NK-92 treated with Interleukin-12 subunit alpha and Interleukin-12 subunit beta, amount 100 ng/mL, for 24 hours (cell line): ENCODE measurements at places on chromosomes 13 and 19.
A peak's percentile ranks its signal among the peaks of the same experiment; 100 is the strongest.

DNA sequence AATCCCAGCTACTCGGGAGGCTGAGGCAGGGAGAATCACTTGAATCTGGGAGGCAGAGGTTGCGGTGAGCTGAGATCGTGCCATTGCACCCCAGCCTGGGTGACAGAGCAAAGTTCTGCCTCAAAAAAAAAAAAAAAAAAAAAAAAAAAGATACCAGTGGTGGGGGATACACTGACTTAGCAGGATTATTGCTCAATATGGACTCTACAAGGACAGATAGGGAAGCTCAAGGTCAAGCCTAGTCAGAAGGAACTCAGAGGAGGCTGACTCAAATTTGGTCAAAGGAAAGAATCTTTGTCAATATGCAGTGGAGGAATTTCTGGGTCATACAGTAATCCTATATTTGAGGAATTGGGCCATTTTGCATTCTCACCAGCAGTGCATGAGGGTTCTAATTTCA is 6.7 kb upstream of the DIAPH3 start:
- DNase-seq, result no peak

DNA sequence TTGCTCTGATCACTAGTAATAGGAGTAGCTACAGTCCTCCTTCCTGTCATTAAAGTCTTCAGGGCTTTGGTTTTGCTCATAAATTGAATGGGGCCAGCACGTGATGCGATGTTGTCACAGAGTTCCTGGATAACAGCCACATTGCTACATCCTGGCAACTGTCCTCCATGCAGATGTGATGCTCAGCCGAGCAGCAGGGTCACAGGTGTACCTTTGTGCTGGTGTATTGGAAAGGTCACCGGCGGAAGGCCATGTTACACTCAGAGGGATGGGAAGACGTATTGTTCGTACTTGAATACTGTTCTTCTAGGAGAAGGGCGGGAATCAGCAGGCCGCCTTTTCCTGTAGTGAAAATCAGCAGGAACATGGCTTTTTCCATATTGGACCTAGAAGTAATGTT is 713.8 kb upstream of the GPC6 start:
- DNase-seq, result no peak

DNA sequence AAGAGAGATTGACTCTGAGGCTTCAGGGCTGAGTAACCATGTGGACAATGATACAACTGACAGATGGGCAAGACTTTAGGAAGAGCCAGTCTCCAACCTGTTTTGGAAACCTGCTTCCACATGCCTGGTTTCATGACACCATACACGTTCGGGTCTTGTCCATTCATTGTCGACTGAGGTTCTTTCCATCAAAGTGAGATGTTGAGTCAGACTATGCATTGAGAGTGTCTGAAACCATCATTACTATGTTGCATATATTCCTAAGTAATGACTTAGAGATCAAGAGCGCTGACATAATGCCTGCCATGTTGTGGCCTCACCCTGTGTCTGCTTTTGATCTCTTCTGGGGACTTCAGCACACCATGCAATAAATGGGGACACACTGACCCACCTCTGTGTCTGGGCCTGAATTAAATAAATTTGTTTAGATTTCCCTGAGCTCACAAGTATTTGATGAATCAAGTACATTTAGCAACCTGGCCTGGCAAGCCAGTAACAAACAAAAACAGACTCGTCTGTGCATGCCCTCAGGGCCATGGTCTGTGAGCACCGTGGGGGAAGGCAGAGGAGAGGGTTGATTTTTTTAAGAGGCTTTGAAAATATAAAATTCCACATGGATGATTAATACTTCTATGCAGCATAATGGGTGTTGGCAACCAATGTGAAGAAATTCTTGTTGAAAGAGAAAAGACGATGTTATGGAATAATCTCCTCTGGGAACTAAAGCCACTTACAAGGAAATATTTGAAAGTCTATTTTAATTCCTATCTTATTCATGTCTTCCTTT is 49.9 kb upstream of the UBAC2 start:
- no peak for DNase-seq

GRCh38 chr19:18119013-18119716 is 21.6 kb downstream of the MAST3 start:
- DNase-seq, result peak; percentile 38

DNA sequence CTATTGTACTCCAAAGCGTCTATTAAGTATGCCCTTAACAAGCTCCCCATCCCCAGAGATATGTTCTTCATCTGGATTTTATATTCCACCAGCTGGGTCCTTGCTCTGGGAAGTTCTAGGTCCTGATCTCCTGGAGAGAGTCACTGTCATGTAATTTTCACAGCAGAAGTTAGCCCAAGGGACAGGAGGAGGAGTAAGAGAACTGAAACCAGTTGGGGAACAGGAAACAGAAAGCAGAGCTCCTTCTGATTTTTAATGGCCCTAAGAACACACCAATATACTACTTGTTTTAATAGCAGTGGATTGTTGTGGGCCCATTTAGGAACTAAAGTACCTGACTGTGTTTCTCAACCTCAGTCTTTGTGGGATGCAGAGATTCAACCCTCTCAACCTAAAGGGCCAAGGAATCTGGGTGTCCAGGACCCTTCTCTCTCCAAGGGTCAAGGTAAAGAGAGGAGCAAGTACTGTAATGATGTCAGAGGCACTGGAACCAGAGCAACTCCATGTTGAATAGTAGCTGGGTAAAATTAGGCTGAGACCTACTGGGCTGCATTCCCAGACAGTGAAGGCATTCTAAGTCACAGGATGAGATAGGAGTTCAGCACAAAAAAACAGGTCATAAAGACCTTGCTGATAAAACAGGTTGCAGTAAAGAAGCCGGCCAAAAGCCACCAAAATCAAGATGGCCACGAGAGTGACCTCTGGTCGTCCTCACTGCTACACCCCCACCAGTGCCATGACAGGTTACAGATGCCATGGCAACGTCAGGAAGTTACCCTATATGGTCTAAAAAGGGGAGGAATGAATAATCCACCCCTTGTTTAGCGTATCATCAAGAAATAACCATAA is 8.1 kb upstream of the FPR3 start:
- DNase-seq, result no peak

GRCh38 chr13:79995334-79995733 is 345.6 kb downstream of the SPRY2 start:
- DNase-seq, result no peak

- no peak for DNase-seq
These were observed 409.3 kb downstream of the ZNF536 start for GRCh38 chr19:30781519-30781918.

DNA sequence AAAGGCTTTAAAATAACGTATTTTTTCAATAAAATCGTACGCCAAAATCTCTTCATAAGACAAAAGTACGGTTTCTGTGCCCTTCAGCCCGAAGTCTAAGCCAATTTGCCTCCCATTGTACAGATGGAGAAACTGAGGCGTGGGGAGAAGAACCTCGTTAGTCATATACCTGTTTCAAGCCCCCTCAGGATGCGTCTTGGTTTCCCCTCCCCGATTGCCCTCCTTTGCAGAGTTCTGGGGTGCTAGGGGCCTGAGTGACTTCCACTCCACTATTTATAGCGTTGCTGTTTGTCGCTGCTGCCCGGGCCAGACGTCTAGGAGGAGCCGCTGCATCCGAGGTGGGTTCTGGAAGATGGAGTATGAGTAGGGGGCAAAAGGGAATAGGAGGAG is 2.3 kb upstream of the LTBP4 start:
- no peak for DNase-seq

GRCh38 chr13:21638319-21639282 is 32.3 kb upstream of the FGF9 start:
- DNase-seq, result no peak

- no peak for DNase-seq
These were observed 25.3 kb downstream of the CAPN12 start for GRCh38 chr19:38718747-38719543.

GRCh38 chr19:54393381-54393780 is 21.9 kb upstream of the TTYH1 start:
- DNase-seq, result no peak

GRCh38 chr19:45305007-45305406 is 17.7 kb downstream of the CKM start:
- DNase-seq, result no peak

- no peak for DNase-seq
These were observed 12.3 kb downstream of the RBM26 start for GRCh38 chr13:79393564-79394249.

DNA sequence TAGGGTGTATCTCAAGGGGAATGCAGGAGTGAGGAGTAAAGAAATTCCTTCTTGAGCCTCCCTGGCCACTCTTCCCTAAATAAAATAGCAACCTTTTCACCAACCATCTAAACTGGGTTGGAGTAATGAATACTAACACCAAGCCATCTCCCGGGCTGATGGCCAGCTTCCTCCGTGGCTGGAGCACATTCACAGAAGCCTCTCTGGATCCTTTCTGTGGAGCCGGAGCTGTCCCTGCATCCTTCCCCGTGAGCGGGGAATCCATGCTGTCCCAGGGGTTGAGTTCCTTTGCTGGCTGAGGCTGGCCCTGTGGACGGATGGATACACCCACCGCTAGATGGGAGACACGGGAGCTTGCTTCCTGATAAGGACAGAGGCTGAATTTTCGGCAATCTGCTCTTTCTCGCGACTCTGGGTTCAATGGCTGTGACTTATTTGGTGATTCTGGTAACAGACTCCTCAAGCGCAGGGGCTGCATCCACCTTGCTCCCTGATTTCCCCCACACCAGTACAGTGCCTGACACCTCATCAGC is 370.3 kb downstream of the ZNF536 start:
- DNase-seq, result no peak

GRCh38 chr19:46759206-46759605 is 13.0 kb upstream of the STRN4 start:
- no peak for DNase-seq

GRCh38 chr13:113584870-113585671 is 518 bp downstream of the TFDP1 start:
- DNase-seq, result no peak

- DNase-seq, result no peak
These were observed 53.3 kb downstream of the TEX26 start for GRCh38 chr13:30985637-30986205.

DNA sequence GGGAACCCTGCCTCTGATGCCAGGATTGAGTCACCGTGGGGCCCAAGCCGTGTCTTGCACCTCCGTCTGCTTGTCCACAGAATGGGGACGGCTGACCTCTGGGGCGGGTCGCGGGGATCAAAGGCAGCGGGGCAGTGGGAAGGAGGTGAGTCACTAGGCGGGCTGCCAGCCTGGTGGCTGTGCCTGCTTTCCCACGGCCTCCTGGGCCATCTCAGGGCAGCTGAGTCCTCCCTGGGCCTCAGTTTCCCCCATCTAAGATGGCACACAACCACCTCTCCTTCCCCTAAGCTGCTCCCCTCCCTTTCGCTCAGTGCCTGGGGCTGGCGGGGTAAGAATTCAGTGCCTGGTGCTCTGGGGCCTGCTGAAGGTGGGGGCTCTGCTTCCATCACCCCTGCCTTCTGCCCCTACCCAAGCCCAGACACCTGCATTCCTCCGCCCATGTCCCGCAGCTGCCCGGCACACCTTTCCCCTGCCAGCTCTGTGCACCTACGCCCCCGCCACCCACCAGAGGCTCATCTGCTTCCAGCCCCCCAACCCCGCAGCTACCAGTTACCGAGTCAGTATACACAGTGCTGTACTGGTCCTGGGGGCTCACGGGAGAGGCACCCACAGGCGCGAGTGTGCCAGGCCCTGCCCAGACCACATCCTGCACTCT is 3.5 kb downstream of the MKNK2 start:
- DNase-seq, result no peak

- no peak for DNase-seq
These were observed 63.2 kb upstream of the RGCC start for GRCh38 chr13:41394166-41394565.

DNA sequence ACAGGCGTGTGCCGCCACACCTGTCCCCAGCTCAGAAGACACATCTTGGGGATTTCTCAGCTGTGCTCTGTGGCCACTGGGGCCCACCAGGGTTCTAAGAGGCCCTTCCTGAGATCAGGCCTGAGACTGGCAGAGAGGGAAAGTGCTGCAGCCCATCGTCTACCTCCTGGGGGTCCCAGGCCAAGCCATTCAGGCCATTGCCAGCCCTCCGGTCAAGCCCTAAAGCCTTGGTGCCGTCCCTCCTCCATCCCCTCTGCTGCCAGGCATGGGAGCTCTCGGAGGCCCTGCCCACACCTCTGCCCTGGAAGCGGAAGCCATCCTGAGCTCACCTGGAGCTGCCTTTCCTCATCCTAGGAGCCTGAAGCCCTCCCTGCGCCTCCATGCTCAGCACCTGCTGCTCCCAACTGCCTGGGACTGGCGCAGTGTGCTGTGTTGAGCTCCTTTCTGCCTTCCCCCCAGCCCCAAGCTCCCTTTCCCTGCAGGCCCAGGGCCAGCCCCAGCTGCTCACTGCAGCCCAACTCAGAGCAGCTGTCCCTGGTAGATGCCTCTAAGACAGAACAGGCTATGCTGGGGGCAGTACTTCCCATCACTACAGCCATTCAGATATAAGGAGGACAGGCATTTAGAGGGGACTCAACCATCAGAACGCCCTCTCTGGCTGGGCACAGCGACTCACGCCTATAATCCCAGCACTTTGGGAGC is 2.9 kb downstream of the SLC7A9 start:
- no peak for DNase-seq

DNA sequence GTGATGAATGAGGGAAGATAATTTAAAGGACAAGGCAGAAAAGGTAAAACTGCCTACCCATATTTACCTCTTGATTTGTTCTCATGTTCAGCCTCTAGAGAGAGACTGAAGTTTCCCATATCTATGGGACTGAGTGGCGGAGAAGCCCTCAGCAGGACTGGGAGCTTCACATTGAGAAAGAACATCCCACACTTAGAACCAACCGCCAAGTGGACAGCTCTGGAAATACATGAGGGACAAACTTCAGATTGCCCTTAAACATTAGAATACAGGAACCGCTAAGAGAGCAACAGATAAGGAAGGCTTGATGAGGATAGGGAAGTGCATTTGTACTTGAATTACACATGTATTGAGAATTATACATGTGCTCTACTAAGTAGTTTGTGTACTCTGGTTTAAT is 316.0 kb upstream of the MIR17HG start:
- DNase-seq, result no peak

- DNase-seq, result no peak
These were observed 2.8 kb downstream of the GRK1 start for GRCh38 chr13:113669755-113670341.

- no peak for DNase-seq
These were observed 28.5 kb downstream of the ZNF266 start for GRCh38 chr19:9406798-9407352.

DNA sequence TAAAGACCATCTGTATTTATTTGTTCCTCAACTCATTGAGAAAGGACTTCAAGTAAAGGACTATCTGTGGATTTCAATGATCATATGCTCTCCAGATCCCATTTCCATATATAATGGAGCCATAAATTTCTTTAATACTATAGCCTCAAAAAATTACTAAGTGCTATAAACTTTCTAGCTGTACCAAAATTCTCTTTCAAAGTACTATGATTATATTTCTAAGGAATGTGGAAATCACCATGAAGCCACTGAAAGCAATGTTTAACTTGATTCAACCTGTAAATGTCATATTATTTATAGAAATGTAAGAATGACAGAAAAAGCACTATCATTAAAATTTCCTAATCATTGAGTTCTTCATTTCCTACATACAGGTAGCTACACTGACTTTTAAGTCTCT is 20.7 kb downstream of the TBC1D4 start:
- no peak for DNase-seq

GRCh38 chr13:112889351-112890290 is 79.4 kb upstream of the MCF2L start:
- no peak for DNase-seq

GRCh38 chr13:55345224-55345623 is 1795.5 kb upstream of the PRR20A start:
- no peak for DNase-seq

- DNase-seq, result peak; percentile 51
These were observed 24.2 kb downstream of the C19orf12 start for GRCh38 chr19:29690842-29691241.
